ENCODE measurements at places on chromosomes 2 and 18.

GRCh38 chr2:202098291-202098690 lies 25.2 kb downstream of the KIAA2012 start:
- DNase-seq, result no peak

- no peak for DNase-seq
Measured at GRCh38 chr18:13217466-13217961, 1.0 kb upstream of the LDLRAD4 start.

- DNase-seq, result no peak
Measured at GRCh38 chr18:74446631-74447403, 10.3 kb downstream of the DIPK1C start.

- DNase-seq, result no peak
Measured at GRCh38 chr2:198662905-198663304, 794.8 kb downstream of the SATB2 start.

DNA sequence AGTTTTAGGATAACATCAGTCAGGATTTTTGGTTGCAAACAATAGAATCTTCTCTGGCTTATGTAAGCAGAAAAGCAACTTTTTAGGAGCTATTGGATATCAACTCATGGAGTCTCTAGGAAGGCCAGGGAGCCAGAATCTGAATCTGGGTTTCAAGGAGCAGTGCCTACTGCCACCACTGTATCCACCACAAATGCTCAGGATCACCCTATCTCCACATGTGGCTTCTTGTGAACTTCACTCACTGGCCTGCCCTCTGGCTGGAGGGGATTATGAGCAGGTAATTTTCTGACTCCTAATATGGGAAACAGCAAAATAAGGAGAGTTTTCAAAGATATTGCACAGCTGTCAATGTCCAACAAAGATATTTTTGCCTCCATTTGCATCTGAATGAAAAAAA lies 142.9 kb downstream of the PKP4 start:
- DNase-seq, result no peak

GRCh38 chr2:31725444-31725843 lies 144.7 kb upstream of the SRD5A2 start:
- no peak for DNase-seq

DNA sequence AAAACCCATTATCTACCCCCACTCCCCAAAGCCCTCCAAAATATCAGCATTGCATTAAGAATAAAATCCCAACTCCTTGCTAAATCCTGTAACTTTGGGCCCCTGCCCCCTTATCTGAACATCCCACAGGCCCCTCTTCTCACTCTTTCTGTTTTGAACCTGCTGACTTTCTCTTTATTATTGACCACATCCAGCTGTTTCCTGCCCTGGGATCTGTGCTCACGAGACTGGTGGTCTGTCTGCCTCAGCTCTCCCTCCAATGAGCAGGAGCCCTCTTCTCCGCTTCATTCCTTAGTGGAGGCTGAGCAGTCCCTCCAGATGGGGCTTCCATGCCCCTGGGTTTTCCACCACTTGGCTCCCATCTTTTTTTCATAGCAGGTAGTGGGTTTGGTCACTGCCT lies 116.9 kb downstream of the ACKR3 start:
- DNase-seq, result no peak

- DNase-seq, result no peak
Measured at GRCh38 chr2:98474979-98475632, 30.4 kb downstream of the INPP4A start.

DNA sequence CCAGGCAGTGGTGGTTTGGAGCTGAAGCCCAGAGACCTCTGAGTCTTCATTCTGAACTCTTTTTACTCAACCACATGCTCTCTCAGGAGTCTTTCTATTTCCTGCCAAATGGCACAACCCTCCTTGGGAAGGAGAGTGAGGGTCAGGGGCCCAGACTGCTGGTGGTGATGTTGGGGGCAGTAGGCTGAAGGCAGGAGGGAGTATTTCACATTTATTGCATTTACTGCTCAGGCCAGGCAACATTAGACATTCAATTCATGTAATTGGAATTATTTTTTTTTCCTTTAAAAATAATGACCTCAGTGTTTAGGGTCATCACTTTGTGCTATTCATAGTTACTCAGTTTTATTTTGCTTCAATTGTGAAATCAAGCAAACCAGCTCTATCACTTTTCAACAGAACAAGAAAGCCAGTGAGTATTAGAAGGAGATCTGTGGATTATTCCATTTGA lies 311.3 kb upstream of the NT5C1B start:
- no peak for DNase-seq

DNA sequence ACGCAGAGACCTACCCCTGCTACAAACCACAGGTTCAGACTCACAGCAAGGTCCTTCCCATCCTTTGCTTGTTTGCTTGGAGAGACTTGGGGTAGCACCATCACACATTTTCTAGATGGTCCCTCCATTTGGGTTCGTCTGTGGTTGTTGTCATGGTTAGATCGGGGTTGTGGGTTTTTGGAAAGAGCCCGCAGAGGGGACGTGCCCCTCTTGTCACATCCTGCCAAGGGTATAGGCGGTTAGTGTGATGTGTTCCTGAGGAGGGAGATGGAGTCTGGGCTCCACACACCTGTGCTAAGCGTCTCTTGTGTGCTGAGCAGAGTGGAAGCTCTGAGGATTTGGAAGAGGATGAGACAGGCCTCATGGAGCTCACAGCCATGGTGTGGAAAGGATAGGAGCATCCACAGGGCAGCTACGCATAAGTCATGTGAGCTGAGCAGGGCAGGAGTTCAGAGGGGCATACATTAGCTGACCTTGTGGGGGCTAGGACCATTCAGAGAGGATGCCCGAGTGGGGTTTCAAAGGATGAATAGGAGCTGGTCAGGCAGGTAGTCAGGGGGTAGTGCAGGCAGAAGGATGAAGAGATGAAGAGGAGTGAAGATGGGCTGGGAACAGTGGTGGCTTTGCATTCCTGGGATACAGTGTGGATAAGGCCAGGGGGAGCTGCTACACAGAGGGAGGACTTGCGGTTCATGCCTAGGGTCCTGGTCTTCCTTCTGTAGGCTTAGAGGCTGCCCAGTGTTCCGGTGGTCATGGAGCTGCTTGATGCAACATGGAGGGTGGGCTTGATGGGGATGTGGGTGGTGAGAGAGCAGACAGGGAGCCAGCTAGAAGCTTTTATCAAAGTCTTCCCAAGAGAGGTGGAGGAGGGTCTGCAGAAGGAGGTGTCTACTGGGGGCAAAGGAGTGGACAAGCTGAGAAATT lies 62.9 kb downstream of the ACKR3 start:
- no peak for DNase-seq

GRCh38 chr2:214293593-214293992 lies 117.3 kb upstream of the VWC2L start:
- DNase-seq, result no peak

DNA sequence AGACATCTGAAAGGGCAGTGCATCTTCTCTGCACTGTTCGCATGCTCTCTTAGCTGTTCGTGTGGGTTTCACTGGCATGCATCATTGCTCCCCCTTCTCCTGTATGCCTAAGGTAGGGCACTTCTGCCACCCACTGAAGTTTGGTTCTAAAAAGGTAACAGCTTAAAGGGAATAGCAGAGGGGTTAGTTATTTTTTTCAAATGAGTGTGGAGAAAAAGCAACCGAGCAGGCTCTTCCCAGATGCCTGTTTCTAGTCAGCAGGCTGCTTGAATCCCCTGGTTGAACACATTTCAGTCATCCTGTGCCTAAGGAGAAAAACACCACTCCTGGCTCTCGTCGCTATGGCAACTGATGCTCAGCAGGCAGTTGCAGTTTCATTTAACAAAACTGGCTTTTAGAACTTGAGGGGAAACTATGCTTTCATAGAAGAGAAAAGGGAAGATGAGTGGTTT lies 69.8 kb upstream of the GALNT3 start:
- no peak for DNase-seq

DNA sequence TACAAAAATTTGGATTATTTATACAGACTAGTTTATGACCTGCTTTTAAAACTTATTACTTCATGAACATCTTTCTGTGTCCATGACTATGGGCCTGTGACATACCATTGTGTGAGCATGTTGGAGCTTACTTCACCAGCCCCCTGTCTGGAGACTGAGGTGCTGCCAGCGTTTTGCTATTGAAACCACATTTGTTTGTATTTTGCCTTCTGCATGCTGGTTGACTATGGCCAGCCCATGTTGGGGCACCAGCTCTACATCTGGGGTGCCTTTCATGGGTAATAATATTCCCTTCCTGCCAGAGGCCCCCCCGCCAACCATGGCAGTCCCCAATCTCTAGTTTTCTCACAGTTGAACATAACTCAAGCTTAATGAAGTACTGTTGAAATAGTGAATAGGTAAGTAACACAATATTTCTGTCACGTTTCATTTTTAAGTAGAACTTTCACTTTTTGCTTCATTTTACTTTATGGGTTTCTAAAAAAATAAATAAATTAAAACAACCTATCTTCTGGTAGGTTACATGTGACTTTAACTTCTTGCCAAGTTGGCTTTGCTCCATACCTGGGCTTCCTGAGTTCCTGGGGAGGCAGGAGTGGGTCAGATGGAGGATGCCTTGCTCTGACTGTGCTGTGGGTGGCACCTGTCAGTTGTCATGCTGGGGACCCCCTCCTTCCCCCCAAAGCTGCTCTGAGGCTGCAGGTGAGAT lies 63.9 kb downstream of the DGKD start:
- DNase-seq, result no peak

DNA sequence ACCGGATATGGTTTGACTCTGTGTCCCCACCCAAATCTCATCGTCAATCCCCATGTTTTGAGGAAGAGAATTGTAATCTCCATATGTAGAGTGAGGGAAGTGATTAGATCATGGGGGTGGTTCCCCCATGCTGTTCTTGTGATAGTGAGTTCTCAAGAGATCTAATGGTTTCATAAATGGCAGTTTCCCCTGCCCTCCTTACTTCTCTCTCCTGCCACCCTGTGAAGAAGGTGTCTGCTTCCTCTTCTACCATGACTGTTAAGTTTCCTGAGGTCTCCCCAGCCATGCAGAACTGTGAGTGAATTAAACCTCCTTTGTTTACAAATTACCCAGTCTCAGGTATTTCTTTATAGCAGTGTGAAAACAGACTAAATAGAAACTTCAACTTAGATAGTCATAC lies 69.5 kb downstream of the SESTD1 start:
- DNase-seq, result no peak

DNA sequence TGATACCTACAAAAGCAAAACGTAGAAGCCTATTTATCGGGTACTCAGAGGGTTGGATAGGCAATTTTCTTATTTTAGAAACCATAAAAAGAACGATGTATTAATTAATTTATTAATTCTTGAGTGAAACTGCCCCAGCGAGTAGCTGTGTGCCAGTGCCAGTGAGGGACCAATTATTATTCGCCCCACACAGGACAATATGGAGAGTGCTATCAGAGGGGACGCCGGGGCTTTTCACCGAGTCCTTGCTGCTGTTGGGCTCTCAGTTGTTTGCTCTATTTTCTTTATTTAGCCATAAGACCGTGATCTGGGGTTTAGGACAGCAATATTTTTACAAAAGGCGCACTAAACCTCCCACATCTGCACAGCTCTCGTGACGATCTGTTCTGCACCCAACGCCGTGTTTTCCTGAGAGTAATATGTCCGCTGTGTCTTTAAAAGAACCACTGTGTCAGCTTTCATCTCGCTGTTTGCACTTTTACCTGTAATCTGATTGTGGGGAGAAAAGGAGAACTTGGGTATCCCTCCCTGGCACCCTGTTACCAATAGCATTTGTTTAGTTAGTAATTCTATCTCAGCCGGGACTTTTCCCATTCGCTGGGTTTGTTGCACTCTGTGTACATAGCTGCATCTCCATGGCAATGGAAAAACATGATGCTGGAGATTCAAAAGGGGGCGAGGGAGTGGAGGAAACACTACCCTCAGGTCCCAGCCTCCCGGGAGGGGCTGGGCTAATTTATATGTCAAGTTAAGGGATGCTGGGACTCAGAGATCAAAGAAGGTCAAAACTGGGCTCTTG lies 30.1 kb upstream of the ZNF516 start:
- no peak for DNase-seq

DNA sequence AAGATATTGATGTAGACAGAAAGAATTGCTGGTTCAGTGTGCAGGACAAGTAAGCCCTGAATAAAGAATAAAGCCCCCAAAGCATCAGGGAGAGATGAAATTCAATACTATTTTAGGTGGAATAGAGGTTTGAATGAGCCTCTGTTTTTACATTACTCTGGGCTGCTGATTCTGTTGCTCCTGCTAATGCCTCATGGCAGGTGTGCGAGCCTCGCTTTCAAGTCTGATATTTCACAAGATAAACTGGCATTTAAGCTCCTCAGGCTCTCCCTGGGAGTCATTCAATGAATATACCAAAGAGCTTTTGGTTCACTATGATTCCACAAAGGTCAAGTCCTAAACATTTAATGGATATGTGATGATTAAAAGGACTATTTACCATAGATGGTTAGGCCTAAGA lies 601.0 kb upstream of the SLC39A10 start:
- no peak for DNase-seq

DNA sequence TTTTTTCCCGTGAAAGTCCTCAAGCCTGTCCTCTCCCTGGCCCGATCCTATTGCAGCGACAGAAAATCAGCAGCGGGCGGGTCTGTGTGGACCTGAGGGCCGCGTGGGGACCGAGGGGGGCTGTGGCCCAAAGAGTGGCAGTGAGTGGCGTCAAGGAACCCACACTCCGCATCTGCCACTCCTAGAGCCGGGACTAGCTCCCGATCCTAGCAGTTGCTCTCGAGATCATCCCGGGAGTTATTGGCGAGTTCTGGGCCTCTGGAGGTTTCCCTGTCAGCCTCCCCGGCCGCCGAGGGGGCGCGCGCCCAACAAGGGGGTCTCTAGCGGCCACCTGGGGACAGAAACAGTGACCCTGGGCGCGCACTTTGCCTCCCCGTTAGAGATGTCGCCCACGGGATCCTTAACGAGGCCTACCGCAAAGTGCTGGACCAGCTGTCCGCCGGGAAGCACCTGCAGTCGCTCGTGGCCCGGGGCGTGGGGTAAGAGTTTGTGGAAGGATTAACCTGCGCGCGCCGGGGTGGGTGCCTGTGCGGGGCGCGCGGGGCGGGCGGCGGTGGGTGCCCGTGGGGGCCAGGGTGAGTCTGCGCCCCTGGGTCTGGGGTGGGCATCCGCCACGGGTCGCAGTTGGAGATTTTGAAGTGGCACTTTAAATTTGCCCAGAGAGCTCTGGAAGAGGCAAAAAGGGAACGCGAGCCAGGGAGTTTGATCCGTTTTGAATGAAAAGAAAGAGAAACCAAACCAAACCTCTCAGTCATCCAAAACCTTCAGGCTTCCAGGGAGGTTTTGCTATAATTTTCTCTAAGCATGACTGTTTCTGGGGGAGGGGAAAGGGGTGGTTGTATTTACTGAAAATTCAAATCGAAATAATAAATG lies 3.5 kb downstream of the ADCYAP1 start:
- no peak for DNase-seq

GRCh38 chr2:54330926-54331835 lies 75.2 kb upstream of the TSPYL6 start:
- DNase-seq, result no peak

GRCh38 chr2:42102591-42103450 lies 55.0 kb downstream of the PKDCC start:
- no peak for DNase-seq

DNA sequence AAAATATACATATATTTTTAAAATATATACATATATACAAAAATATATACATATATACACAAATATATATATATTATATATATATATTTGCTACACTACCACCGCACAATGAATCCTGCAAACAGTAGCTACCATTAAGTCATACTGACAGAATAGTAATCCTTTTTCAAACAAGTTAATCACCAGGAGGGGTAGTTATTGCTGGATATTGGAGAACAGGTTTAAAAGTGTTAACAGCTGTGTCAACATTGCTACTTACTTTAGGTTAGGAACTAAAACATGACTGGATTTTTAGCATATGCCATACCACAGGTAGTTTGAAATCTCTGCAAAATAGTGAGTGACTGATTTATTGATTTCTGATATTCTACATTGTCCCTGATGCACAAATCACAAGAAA lies 529.1 kb upstream of the CDH7 start:
- no peak for DNase-seq

GRCh38 chr2:239017491-239018098 lies 169.7 kb downstream of the TWIST2 start:
- DNase-seq, result no peak
